ENCODE measurements at places on chromosomes 11 and 22.

GRCh38 chr22:43812149-43812842 is at the start of gene EFCAB6:
Gene EFCAB6, minus strand, starts transcription at chr22:43812305. Its CDS starts 29,987 bp downstream, at chr22:43782318.
- DNase-seq, result peak; percentile 75

- DNase-seq, result no peak
Measured at GRCh38 chr11:14898355-14898754, 6.3 kb upstream of the CYP2R1 start.

GRCh38 chr22:49107961-49108530 is 719.6 kb downstream of the BRD1 start:
- DNase-seq, result no peak

DNA sequence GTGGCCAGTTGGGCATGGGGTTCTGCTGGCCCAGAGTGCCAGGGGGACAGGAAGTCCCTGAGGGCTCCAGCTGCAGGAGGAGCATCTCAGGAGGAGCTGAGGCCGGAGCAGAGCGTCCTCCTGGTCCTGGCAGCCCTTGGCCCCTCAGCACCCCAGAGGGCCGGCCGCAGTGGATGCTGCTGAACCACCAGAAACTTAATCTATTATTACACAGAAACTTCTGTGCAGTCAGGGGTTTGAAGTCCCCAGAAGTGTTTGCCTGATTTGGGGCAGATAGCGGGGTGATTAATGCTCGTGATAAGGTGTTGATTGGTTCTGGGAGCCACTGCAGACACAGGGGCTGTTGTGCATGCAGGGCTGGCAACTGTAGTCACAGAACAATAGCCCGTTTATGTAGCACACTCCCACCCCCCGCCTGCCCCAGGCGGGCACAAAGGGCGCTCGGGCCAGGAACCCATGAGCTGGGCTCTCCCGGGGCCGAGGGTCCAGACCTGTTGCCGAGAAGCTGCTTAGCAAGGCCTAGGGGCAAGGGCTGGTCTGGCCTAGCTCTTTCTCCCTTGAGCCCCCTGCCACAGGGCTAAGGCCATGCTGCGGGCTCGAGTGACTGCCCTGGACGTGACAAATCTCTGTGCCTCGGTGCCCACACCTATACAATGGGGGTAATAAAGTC is 29.0 kb upstream of the KCNQ1OT1 start:
- DNase-seq, result no peak

DNA sequence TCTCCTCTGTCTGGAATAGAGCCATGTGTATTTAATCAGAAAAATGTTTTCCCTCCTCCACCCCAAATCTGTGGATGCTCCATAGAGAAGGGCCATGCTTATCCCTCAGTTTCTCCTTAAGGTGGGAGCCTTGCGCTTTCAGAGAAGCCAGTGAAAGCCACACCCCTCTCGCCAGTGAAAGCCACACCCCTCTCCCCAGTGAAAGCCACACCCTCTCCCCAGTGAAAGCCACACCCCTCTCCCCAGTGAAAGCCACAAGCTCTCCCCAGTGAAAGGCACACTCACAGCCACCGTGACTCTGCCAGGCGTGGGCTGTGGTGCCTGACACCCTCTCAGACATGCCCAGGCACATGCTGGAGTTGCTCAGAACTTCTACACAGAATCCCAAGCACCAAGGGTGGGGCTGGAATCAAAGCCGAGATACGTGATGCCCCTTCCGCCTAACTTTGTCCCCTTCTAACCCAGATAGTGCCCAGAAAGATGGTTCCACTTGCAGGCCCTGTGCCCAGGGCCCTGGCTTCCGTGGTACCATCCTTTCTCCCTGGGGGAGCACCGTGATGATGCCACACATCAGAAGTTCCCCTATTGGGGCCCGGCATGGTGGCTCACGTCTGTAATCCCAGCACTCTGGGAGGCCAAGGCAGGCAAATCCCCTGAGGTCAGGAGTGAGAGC is 16.5 kb upstream of the PRR5 start:
- peak; percentile 43 for DNase-seq

DNA sequence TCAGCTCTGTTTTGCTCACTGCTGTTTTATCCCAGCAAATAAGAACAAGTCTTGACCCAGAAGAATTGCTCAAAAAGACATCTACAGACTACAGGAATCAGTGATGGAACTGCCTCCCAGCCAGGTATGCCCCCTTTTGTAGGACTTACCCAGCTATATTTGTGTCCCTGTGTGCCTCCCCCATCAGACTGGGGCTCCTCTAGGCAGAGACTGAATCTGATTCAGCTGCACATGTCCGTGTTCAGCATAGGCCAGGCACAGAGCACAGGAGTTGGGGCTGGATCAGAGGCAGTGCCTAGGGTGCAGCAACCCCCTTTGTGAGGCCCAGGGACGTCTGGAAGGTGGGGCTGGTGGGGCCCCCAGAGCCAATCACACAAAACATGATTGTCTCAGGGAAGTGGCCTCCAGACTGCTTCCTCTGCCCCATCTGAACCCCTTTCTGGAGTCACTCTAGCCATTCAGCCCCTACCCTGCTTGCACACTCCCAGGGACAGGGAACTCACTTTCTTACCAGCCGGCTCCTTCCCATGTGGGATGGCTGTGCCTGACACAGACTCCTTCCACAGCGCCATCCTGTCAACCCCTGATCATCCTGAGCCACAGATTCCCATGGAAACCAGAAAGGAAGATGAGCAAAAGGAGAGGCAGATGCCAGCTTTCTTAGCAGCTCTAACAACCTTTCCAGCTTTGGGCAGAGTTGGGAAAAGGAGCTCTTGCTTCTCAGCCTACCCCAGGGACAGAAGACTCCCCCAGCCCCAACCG is 24.8 kb downstream of the PDE2A start:
- no peak for DNase-seq
